ENCODE measurements at places on chromosomes 4 and X.

GRCh38 chr4:141247430-141247780 is 26.7 kb downstream of the ZNF330 start:
- no peak for DNase-seq

DNA sequence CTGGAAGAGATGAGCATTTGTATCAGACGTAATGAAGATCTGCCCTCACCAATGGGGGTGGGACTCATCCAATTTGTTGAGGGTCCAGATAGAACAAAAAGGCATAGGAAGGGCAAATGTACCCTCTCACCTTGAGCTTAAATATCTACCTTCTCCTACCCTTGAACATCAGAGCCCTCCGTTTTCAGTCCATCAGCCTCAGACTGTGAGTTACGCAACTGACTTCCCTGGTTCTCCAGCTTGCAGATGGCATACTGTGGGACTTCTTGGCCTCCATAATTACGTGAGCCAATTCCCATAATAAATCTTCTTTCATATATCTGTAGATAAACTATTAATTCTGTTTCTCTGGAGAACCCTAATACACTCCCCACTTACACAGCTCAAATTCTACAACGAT is 56.5 kb upstream of the GUCY1A1 start:
- no peak for DNase-seq

DNA sequence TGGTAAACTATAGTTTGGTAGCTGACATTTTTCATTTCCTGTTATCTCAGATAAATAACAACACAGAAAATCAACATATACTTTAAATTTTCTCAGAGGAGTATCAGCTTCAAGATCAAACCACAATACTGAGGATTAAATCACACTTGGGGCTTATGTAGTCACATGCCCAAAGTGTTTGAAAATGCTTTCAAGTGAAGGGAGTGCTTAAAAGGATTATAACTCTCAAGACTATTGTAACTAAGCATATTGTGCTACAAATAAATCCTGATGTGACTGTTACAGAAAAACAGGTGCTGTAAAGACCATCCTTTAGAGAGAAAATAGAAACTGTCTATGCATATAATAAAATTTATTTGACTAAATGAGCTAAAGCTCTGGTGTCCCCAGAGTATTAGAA is 887.6 kb downstream of the ADGRL3 start:
- DNase-seq, result no peak

- DNase-seq, result no peak
Observed at GRCh38 chr4:147640331-147640730, 23.1 kb downstream of the TMEM184C start.

- DNase-seq, result no peak
Observed at GRCh38 chrX:120274958-120275357, 24.3 kb downstream of the ZBTB33 start.

GRCh38 chrX:11579636-11580600 is 85.8 kb downstream of the ARHGAP6 start:
- peak; percentile 22 for DNase-seq

- DNase-seq, result no peak
Observed at GRCh38 chr4:10032625-10033024, 11.3 kb upstream of the SLC2A9 start.

All from NCI-H1417 treated with DMSO at 0.1 percent for 48 hours (cell line).